ENCODE measurements at places on chromosomes 3 and 15.

GRCh38 chr3:141444586-141445285, 42.1 kb upstream of the RASA2 start:
- DNase-seq, result peak; percentile 72

- DNase-seq, result peak; percentile 35
These were observed 291.3 kb upstream of the TRIM42 start for GRCh38 chr3:140386357-140387100.

- DNase-seq, result peak; percentile 67
These were observed 52.4 kb downstream of the TNIK start for GRCh38 chr3:171407759-171408158.

DNA sequence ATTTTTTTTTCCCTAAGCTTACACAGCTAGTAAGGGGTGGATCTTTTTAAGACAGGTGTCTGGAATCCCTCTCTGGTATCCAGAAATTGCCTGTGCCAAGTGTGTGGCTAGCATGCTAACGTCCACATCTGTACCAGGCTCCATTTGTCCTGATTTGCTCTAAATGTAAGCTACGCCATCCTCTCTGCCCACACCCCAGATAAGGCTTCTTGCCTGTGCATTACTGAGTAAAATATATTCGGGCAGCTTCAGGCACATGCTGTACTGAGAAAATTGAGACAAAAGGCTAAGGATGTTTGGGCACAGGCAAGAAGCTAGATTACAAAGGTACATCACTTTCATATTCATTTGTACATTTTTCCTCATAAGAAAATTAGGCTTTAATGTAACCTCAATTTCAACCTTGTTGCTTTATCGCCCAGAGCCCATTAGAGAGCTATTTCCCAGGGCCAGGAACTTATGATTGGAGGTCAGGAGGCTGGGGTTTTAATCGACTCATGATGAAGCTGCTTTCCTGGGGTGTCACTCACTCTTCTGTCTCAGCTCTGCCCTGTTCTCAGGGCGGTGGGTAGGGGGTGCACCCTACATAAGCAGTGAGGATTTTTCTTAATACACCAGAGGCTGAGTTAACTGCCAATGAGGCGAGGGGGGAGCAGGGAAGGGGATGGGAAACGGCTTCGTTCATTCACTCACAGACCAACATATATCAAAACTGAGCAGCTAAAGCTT, 106.3 kb downstream of the RORA start:
- DNase-seq, result no peak

GRCh38 chr3:50600841-50601591, 10.6 kb downstream of the CISH start:
- DNase-seq, result peak; percentile 98

DNA sequence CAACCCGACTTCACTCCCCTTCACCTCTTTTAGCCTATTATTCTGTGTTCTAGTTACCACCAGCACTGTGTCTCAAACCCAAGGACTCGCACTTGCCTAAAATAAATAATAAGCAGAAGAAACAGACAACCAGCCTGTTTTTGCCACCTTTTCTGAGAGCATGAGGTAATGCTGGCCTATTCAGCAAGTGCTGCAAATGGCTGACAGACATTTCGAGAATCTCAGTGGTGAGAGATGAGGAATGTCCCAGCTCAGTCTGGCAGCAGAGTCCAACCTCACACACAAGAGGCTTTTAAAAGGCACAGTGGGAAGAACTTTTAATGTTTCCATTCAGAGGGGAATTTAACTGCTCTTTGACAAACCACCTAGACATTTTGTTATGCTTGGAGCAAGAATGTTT, 143.3 kb upstream of the GMNC start:
- DNase-seq, result no peak

DNA sequence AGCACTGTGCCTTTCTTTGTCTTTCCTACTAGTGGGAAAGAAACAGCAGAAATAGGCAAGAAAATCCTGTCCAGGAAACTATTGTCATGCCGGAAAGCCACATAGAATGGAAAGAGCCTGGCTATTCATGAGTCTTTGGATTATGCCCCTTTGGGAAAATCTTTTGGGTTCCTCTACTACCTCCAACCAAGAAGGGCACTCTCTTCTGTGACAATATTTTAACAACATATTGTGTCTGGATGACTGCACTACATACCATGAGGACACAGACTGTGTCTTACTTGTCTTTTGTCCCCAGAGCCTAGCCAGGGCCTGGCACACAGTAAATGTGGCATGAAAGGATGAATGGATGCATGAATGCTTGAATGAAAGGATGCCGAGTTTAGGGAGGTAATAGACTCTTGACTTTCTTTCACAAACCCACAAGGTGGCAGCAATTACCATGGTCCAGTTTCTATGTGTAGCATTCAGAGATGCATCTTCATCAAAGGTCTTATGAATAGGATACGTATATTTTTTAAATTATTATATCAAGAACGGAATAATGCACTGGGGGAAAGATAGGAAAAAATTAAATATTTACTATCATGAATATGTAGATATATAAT, 30.3 kb downstream of the ARL14 start:
- DNase-seq, result peak; percentile 61

GRCh38 chr15:63938486-63939061, 104.8 kb upstream of the HERC1 start:
- DNase-seq, result no peak
